Activated CD8-positive, alpha-beta memory T cell treated with anti-CD3 and anti-CD28 coated beads for 1 hour (primary cell): ENCODE measurements at places on chromosomes 12 and 14.
A peak's percentile ranks its signal among the peaks of the same experiment; 100 is the strongest.

GRCh38 chr12:111699-112493 is 45.3 kb downstream of the IQSEC3 start:
- no peak for DNase-seq

GRCh38 chr14:101843665-101844064 is 82.2 kb downstream of the PPP2R5C start:
- no peak for DNase-seq

GRCh38 chr12:52221912-52222457 is 11.1 kb upstream of the KRT7 start:
- peak; percentile 18 for DNase-seq

DNA sequence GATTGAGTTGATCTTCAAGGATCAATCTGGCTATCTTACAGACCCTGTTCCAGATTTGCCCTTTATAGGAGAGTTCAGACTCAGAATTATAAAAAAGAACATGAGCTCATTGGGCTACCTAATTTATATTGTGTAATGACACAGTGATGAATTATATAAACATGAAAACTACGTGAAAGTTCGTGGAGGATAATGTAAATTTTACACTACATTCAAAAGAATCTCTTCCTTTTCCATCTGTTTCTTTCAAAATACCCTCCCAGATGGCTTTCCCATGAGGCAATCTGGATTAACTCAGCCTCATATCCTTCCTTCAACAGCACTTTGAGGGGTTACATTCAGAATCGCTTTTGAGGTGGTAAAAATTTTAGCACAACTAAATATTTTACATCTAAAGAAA is 129.3 kb downstream of the HMGA2 start:
- no peak for DNase-seq

DNA sequence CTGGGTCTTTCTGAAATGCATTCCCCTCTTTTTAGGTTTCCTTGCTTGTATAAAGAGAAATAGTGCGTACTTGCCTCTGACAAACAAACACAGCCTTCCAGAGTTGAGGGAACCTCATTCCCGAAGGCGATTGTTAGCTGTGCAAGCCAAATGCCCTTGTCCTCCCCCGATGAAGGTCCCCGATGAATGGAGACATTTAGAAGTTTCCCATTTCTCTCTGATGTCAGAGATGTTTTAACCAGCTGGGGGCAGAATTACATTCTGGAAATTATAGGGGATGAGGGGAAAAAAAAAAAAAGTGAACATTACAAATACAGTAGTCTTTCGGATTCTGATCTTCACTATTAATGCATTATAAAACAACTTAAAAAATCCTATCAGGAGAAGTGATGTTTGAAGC is 366.8 kb downstream of the VRK1 start:
- no peak for DNase-seq

DNA sequence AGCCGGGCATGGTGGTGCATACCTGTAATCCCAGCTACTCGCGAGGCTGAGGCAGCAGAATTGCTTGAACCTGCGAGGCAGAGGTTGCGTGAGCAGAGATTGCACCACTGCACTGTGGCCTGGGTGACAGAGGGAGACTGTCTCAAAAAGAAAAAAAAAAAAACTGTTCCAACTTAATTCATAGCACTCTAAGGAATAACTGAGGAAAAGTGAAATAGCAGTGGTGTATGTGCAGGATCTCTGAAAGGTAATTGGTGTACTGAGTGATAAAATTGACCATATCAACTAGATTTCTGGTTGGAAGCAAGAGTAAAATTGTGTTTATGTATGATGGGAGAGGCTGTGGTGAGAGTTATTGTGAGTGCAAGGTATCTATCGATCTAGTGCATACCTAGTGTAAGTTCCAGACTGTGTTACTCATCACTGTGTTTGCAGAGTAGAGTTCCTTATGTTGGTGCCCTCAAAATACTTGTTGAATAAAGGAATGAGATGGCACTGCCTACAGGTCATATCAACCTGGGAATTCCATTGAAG is 6.3 kb downstream of the CAND1 start:
- no peak for DNase-seq

GRCh38 chr14:21042918-21043317 is 756 bp downstream of the RNASE7 start:
- DNase-seq: no peak

GRCh38 chr12:84159260-84159659 is 753.3 kb downstream of the SLC6A15 start:
- no peak for DNase-seq

GRCh38 chr12:76621582-76622024 is 62.0 kb upstream of the OSBPL8 start:
- DNase-seq: peak; percentile 20

- DNase-seq: no peak
Observed at GRCh38 chr12:21547437-21547836, 21.3 kb downstream of the SPX start.

DNA sequence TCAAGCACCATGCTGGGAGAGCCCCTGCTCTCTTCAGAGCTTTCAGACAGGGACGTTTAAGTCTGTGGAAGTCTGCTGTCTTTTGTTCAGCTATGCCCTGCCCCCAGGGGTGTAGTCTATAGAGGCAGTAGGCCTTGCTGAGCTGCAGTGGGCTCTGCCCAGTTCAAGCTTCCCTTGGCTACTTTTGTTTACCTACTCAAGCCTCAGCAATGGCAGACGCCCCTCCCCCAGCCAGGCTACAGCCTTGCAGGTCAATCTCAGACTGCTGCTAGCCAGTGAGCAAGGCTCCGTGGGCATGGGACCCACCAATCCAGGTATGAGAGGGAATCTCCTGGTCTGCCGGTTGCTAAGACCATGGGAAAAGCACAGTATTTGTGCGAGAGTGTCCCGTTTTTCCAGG is 37.4 kb upstream of the C12orf71 start:
- no peak for DNase-seq

DNA sequence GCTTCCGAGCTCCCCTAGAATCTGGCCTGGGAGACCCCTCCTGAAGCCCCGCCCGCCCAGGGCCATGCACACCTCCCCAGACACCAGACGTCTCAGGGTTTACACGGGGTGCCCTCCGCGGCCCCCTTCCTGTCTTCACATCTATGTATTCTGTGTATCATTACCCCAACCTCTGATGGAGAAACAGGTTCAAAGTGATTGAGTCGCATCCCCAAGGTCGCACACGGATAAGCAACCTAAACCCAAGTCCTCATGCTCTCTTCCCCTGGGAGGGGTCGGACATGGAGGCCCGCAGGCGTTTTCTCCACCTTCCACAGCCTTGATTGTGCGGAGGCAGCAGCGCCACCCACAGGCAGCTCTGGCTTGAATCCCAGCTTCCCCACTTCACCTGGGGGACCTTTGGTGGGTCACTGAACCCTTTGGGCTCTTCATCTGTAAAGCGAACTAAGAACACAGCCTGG is 237.3 kb downstream of the BCL11B start:
- DNase-seq: no peak

- DNase-seq: no peak
Observed at GRCh38 chr14:35897616-35898111, 71.5 kb downstream of the BRMS1L start.

GRCh38 chr12:28951935-28952334 is 197.1 kb upstream of the FAR2 start:
- DNase-seq: no peak

DNA sequence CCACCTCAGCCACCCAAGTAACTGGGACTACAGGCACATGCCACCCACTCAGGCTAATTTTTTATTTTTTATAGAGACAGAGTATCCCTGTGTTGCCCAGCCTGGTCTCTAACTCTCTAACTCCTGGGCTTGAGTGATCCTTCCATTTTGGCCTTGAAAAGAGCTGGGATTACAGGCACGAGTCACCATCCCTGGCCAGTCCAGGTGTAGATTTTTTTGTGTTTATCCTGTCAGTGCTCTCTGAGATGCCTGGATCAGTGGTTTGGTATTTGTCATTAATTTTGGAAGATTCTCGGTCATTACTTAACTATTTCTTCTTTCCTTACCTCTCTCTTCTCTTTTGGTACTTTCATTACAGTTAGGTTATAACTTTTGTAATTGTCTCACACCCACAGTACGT is 5.3 kb upstream of the HIF1A start:
- no peak for DNase-seq

DNA sequence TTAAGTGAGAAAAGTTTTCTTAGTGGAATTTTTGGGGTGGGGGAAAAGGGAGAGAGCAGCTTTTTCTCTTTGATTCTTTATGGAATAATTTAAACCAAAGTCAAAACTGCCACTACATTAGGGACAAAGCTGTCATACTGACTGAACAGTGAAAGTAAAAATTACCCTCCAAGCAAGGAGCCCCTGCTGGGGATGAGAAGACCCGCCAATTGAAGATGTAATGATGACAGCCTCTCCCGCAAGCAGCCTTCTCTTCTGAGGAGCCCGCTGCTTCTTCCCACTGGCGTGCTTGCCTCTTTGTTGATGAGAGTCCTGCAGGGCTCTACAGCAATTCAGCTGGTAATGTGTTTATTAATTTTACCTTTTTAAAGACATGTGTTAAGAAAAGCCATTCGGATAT is 151.0 kb downstream of the EFCAB11 start:
- no peak for DNase-seq

DNA sequence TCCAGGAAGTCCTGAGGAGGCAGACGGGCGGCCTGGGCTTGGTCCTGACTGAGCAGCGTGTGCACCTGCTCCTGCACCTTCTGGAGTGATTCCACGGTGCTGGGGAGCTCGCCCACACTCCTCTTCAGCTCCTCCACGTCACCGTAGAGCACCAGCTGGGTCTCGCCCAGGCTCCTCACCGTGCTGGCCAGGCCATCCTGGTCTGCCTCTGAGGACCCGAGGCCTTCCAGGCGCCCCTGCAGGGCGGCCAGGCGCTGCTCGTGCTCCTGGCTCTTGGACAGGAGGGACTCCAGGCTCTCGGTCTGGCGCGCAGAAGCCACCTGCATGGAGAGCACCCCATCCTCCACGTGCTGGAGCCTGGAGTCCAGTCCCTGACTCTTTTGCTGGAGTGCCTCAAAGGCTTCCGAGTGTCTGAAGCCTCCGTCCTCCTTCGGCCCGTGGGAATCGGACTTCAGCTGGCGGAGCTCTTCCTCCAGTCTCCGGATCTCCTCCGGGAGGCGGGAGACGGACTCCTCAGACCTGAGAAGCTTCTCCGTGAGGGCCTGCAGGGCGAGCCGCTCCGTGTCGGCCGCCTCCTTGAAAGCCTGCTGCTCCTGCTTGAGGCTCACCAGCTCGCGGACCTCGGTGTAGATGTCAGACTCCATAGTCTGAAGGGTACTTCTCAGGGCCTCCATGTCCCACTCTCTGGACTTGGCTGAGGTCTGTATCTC is 8.4 kb downstream of the CKAP4 start:
- DNase-seq: no peak

GRCh38 chr14:67396381-67396970 is 15.5 kb downstream of the PLEK2 start:
- no peak for DNase-seq

DNA sequence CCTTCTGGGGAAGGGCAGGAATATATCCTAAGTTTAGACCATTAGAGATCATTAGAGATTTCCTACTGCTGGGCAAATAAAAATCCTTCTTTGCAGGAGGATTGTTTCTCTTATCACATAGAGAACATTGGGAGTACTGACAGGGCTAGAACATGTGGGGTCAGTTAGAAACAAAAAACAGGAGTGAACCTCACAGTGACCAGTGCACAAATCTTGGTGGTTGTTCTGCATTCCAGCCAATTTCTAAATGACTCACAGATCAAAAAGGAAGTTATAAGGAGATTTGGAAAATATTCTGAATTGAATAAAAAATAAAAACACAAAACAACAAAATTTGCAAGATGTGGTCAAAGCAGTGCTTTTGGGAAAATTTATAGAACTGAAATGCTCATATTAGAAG is 118.8 kb downstream of the LLPH start:
- no peak for DNase-seq

GRCh38 chr12:53102883-53103807 is at the start of gene SOAT2:
TSS of gene SOAT2 (plus strand) at chr12:53103486. CDS start at chr12:53103578, 92 bp downstream.
- DNase-seq: no peak

GRCh38 chr12:131357920-131358319 is 353.0 kb upstream of the SFSWAP start:
- DNase-seq: no peak

GRCh38 chr12:5232826-5233500 is 189.3 kb downstream of the KCNA5 start:
- no peak for DNase-seq

- no peak for DNase-seq
Observed at GRCh38 chr12:70854881-70855568, 65.5 kb downstream of the PTPRR start.

DNA sequence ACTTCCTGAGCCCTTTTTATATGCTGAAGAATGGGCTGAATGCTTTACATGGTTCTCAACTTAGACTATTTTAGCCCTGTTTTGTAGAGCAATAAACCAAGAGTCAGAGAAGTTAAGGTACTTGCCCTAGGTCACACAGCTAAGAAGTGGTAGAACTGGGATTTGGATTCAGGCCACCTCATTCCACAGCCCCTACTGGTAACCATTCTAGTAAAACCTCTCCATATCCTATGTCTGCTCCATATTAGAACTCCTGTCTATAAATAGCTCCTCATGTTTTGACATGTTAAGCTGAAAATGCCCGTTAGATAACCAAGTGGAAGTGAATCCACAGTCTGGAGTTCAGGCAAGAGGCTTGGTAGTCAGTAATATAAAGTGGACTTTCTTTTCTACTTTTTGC is 111.6 kb downstream of the HECTD4 start:
- no peak for DNase-seq

- no peak for DNase-seq
Observed at GRCh38 chr12:121778567-121779421, 14.7 kb downstream of the RHOF start.

DNA sequence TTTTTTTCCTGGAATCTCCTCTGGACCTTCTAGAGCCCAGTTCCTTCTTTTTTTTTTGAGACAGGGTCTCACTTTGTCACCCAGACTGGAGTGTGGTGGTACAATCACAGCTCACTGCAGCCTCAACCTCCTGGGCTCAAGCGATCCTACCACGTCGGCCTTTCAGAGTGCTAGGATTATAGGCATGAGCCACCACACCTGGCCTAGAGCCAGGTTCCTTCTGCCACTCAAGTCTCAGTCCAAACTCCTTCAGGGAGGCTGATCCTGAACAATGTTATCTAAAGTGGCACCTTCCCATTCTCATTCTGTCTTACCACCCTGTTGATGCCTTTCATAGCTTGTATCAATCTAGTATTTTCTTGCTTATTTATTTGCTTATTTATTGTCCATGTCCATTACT is 22.3 kb upstream of the ELK3 start:
- no peak for DNase-seq

DNA sequence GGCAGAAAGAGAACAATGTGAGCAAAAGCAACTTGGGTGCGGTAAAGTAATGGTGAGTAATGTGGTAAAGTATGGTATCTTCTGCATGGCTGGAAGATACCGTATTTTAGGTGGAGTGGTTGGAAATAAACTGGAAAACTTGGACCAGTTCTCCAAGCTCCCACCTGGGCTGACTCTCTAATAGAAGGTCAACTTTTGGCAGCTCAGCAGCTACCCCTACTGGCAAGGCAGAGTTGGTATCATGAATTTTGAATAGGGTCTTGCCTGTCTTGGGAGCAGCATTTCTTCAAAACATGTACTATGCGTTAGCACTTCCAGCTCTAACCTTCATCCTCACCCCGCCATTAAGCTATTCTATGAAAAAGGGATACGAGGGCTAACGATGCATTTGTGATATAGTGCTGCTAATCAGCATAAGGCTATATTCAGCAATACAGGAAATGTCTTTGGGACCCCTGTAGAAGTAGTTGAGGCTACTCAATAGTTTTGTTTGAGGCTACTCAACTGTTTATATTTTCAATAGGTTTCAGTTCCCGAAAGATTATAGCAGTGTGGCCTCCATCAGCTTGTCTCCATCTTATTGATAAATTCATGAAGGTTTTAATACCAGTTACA is 276.3 kb upstream of the FAR2 start:
- DNase-seq: no peak
